ENCODE measurements at places on chromosomes 2 and 18. TPM values are rescaled to one million over a fixed set of nuclear protein-coding genes. Genes with fewer than 3 reads are reported as not detected.

DNA sequence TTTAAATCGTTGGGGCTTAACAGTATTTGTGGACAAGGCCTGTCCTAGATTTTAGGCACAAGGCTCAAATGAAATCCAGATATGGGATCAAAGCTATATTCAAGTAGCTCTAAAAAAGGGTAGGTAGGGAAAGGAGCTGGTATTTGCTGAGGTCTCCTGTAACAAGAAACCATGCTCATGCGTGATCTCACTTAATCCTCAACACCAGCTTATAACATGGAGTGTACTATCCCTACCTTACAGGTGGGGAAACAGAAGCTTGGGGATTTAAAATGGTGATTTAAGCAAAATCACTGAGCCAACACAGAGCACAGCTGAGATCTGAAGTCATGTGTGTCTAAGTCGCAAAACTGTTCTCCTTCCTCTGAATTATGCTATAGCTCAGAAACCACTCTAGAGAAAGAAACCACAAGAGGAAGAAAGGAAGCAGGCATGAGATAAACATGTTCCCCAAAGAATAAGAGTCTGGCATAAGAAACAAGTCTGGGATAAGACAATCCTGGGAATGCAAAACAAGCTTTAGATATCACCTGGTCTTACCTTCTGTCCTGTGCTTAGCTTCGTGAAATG, 43.1 kb downstream of the CYRIA start:
- no peak for DNase-seq

DNA sequence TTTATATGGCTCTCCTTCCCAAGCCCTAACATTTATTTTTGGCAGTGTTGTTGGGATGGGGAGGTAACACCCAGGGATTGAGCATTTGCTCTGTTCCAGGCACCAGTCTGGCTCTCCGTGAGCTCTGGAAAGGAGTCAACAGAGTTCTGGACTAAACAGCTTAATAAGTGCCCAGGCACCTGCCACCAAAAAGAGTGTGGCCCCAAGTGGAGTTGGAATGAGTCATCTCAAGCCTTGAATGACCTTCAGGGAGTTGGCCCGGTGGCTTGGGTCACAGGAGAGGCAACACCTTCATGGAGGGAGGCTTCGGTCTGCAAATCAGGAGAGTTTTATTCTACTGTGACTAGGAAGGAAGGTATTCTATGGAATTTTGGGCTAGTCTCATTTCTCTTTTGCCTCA, 203.2 kb downstream of the DLGAP1 start:
- DNase-seq: no peak

TRIM54 gene
- polyA plus RNA-seq: 7.7 TPM

- DNase-seq: no peak
Observed at GRCh38 chr2:119230219-119231185, 6.9 kb downstream of the STEAP3 start.

MFSD2B gene
- polyA plus RNA-seq: 3.9 TPM

DNA sequence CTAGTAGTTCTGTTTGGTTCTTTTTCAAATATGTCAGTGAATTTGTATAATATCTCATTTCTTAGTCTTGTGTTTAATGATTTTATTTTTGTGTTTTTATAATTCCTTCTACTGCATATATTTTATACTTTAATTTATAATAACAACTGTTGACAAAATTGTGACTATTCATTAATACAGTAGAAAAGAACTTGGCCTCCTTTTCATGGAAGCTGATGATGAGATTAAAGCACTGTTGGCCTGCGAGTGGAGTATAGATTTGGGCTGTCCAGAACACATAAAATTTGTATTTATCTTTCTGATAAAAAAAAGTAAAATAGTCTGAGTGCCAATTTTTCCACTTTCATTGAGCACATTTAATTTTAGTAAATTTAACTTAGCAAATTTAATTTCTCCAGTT, 12.1 kb downstream of the CFLAR start:
- no peak for DNase-seq
